Neural crest cell (in vitro differentiated cells): ENCODE measurements at places on chromosomes 3 and 15.

GRCh38 chr3:436053-436452, 239.5 kb downstream of the CHL1 start:
- DNase-seq = no peak

- no peak for DNase-seq
These were observed 38.3 kb downstream of the SAXO2 start for GRCh38 chr15:82300883-82301282.

- no peak for DNase-seq
These were observed 59.4 kb downstream of the HACD2 start for GRCh38 chr3:123525433-123525832.

GRCh38 chr3:132055872-132056271, 21.1 kb upstream of the CPNE4 start:
- DNase-seq = no peak

DNA sequence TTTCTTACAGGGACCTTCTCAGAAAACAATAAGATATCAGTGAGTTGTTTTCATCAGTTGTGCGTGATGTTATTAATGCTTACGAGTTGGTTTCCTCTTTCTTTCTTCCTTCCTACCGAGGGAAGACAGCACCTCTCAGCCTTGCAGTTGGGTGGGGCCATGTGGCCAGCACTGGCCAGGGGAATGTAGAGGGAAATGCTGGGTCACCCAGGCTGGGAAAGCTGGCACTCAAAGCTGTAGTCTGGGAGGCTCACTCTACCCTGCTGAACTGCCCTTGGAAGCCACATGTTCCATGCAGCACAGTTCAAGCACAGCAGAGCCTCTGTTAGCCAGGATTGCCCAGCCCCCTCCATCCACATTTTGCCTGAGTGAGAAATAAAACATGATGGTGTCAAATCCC, 10.1 kb upstream of the CHCHD6 start:
- no peak for DNase-seq

DNA sequence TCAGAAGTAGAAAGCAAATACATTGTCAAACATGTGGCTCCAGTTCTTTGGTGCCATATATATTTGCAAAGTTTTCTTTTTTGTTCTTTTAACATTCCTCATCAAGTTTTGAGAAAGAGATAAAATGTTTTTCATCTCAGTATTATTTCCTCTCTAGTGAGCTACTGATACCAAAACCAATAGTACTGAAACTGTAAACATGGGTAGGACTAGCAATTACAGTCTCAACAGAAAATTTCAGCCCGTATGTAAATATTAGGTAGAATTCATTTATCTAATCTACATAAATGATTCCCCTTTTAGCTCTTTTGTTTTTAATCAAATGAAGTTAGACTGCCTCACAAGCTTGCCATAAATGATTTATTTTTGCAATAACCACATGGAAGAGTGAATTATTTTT, 21.4 kb downstream of the SECISBP2L start:
- no peak for DNase-seq
